ENCODE measurements at places on chromosomes 11 and 22.

DNA sequence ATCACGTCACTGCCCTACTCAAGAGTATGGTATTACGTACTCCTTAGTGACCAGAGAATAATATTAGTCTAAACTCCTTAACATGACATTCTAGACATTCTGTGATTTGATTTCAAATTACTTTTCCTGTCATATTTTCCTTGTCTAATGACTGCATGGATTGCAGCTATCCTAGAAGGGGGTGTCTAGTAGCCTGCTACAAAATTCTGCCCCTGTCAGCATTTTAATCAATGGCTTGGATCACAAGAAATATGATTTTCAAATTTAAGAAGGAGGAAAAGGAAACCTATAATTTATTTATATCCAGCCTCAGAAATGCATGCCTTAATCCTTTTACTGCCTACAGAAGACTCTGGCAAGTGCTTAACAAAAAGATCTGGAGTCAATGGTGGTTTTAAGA is 216.8 kb downstream of the SWAP70 start:
- H3K4me3 ChIP-seq, result no peak overlapping the region
- no peaks in the 10 kb centered on the region for H3K36me3 ChIP-seq
- H3K4me1 ChIP-seq, result no peaks in the 10 kb centered on the region
- DNase-seq, result no peak
- no peak overlapping the region for H3K27ac ChIP-seq

- no peaks in the 10 kb centered on the region for H3K27me3 ChIP-seq
- no peaks in the 10 kb centered on the region for H3K36me3 ChIP-seq
- H3K4me3 ChIP-seq, result no peak overlapping the region
- no peak for DNase-seq
These were observed 42.7 kb downstream of the IGLL1 start for GRCh38 chr22:23537416-23537815.

DNA sequence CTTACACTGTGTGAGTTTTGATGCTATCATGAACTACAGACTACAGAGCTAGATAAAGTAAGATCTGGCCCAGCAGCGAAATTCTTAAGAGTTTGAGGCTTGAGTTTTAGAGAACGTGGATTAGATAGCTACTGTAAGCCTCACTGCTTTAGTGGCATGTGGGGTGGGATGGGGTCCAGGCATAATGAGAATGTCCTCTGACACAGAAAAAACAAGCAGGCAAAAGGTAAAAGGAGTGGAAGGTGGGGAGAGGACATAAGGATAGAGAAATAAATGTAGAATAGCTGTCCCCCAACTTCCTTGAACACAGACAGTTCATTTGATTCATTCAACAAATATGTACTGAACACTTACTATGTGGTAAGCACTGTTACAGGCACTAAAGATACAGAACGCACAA is 324.5 kb upstream of the PITPNB start:
- no peaks in the 10 kb centered on the region for H3K36me3 ChIP-seq
- H3K27me3 ChIP-seq, result no peaks in the 10 kb centered on the region
- H3K27ac ChIP-seq, result no peak overlapping the region

GRCh38 chr11:112903340-112903739 is 57.9 kb upstream of the NCAM1 start:
- H3K27me3 ChIP-seq, result no peaks in the 10 kb centered on the region
- no peaks in the 10 kb centered on the region for H3K36me3 ChIP-seq
- peaks cover 17% of the 10 kb centered on the region for H3K4me1 ChIP-seq
- no peak overlapping the region for H3K4me3 ChIP-seq

- no peak for DNase-seq
- no peak overlapping the region for H3K27ac ChIP-seq
- H3K4me1 ChIP-seq, result peaks cover 12% of the 10 kb centered on the region
- peaks cover 23% of the 10 kb centered on the region for H3K36me3 ChIP-seq
- H3K4me3 ChIP-seq, result no peak overlapping the region
These were observed 45.9 kb upstream of the WEE1 start for GRCh38 chr11:9527481-9528135.

DNA sequence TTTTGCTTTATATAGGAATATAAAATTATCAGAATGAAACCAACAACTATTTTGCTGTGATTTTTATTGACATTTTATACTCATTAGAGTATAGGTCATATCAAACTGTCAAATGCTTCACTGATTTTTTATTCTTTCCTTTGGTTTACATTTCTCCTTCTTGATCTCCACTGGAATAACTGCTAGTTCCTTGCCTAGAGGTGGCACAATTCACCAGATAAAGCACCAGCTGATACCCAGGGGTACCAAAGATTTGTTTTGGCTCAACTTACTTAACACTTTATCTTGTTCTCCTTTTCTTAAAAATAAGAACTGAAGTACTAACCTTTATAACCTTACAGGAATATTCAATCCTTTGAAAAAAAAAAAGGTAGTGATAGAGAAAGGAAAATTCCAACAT is 725.1 kb upstream of the CHORDC1 start:
- no peak overlapping the region for H3K4me3 ChIP-seq
- no peaks in the 10 kb centered on the region for H3K27me3 ChIP-seq
- H3K36me3 ChIP-seq, result no peaks in the 10 kb centered on the region

GRCh38 chr11:10386361-10386760 is 68.7 kb upstream of the AMPD3 start:
- H3K4me1 ChIP-seq, result no peaks in the 10 kb centered on the region
- no peak for DNase-seq
- H3K27ac ChIP-seq, result no peak overlapping the region
